ENCODE measurements at places on chromosomes 5 and 9.

DNA sequence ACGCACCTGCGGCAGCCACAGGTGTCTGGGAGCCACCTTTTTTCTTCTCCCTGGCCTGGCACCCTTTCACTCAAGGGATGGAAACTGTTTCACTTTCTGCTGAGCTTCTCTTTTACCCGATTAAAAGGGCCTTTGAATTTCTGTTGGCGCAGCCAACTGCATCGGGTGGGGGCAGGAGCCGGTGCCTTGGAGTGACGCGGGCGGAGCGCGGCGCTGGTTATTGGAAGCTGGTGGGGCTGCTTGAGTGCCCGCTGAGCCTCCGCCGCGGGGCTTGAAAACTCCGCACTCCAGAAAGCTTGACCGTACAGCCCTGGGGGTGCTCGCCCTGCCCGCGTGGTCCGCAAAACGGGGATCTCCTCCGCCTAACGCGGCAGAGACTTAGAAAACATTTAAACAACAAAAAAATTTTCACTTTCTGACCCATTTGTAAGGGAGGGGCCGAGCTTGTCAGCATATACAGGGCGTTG, 52.0 kb upstream of the TJP2 start:
- no peak for DNase-seq

DNA sequence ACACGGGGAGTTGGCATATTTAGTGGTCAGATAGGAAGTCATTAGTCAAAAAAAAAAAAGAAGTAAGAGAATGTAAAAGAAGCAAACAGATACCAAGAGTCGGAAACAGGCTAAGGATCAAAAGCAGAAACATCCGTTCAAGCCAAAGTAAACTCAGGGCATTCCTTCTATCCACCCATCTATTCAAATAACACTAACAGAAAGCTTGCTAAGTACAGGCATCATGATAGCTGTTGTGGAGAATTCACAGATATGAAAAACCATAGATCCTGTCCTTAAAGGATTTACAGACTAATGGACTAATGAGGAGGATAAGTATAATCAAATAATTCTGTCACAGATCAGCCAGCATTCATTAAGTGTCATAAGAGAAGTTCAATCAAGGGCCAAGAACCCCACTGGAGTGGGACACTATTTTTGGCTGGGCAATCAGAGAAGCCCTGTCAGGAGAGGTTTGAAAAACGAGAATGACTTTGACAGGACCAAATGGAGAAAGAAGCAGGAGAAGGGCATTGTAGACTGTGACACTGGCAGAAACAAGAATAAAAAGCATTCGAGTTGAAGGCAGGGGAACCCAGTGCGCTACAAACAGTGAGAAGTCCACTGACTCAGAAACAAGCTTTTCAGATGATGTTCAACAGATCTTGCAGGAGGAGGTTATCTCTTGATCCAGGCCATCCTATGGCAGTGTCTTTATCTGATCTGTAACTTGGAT, 154.2 kb upstream of the TSLP start:
- no peak for DNase-seq

DNA sequence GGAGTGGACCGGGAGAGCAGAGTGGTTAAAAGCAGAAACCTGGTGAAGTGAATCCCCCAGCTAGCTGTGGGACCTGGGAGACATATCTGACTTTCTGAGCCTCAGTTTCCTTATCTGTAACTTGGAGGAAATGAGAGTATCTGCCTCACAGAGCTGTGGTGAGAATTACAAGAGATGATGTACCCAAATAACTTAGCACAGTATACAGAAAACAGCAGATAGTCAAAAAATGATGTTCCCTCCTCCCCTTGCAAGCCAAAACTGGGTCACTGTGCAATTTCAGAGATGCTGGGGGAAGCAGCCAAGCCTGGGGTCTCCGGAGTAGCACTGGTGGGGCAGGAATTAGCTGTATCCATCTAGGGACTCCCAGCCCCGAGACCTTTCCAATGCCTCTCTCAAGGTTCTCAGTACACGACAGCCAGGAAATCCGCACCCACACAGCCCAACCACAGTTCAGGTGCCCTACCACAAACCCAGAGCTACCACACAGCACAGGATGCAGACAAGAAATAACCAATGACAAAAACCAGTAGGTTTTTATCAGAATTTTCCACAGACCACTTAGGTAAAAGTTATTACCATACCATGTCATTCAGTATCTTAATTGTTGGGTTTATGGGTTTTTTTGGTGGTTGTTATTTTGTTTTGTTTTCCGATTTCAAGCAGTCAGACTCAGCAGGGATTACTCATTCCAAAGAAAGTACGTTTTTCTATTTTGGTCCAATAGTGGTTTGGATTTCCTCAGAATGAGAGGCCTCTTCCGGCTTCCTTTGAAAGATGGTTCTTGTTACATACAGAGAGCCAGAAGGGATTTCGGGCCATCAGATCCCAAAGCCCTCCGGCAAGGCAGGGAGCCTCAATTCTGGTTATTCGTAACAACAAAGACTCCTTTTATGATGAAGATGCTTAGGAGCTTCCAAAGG, 4.9 kb upstream of the HRH2 start:
- DNase-seq = peak; percentile 18

DNA sequence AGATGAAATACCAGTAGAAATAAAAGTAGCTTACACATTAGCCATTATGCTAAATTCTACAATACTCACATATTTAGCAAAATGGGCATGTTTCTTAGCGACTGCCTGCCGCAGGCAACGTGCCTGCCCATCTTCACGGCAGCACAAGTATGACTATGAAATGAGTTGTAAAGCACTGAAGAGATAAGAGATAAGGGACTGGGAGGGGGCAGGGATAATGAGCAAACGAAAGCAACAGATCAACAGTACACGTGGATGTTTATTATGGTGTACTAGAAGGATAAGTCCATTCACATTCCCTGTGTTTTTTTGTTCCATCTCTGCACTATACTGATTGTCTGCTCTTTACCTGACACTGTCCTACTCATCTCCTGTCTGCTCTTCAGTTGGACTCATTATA, 44.1 kb upstream of the KCNN2 start:
- DNase-seq = no peak

DNA sequence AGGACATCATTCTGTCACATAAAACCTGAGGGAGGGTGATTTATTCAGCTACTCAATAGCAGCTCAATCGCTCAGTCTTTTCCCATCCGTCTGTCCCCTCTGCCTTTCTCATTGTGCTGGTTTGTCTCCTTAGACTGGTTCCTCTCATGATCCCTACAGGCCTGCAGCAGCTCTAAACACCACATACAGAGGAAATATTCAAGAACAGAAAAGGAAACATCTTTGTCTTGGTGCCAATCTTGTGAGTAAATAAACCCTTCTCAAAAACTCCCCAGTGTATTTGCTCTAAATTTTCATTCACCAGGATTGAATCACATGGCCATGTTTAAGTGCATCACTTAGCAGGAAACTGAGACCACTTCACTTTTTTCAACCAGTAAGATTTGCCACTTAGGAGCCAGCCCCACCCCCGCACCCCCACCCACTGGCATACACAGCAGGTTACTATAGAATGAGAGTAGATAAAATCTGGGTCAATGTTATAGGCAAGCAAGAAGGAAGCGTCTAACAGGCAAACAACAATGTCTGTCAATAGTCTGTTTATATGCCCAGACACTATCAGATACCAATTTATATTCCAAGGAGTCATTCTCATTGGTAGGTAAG, 895.5 kb upstream of the DMAC1 start:
- DNase-seq = no peak

- DNase-seq = no peak
Measured at GRCh38 chr5:17004441-17005106, 68.5 kb upstream of the MYO10 start.

DNA sequence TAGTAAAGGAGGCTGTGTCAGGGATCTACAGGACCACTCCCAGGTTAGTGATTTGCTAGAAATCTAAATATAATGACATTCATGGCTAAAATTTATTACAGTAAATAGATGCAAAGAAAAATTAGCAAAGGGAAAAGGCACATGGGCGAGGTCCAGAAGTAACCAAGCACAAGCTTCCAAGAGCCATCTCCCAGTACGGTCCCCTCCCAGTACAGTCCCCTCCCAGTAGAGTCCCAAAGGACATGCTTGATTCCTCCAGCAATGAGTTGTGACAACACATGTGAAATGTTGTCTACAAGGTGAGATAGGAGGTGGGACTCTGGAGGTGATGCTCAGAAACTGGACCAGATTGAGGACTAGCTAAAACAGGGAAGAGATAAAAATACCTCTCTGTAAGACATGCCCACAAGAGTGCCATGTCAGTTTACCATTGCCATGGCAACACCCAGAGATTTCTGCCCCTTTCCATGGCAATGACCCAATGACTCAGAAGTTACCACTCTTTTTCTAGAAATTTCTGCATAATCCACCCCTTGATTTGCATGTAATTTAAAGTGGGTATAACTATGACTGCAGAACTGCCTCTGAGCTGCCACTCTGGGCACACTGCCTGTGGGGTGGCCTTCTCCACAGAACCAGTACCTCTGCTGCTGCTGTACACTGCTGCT, 27.9 kb upstream of the CEMIP2 start:
- no peak for DNase-seq

- DNase-seq = no peak
Measured at GRCh38 chr5:16726538-16726946, 109.7 kb upstream of the RETREG1 start.

DNA sequence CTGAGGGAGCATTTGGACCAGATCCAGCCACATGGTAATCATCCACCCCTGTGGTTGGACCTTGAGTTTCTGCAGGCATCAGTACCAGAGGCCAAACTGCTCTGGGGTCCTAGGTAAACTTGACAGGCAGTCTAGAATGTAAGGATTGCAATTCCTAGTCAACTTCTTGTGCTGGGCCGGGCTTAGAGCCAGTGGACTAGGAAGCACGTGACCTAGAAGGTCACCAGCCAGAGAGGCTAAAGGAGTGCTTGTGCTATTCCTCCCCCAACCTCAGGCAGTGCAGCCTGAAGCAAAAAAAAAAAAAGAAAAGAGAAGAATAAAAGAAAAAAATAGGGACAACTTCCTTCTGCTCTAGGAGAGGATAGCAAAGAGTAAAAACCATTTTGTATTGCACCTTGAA, 406.2 kb upstream of the FTMT start:
- DNase-seq = no peak

- no peak for DNase-seq
Measured at GRCh38 chr5:1063661-1064382, 48.0 kb downstream of the SLC12A7 start.

GRCh38 chr9:21681641-21682040, 120.8 kb upstream of the MTAP start:
- peak; percentile 85 for DNase-seq

DNA sequence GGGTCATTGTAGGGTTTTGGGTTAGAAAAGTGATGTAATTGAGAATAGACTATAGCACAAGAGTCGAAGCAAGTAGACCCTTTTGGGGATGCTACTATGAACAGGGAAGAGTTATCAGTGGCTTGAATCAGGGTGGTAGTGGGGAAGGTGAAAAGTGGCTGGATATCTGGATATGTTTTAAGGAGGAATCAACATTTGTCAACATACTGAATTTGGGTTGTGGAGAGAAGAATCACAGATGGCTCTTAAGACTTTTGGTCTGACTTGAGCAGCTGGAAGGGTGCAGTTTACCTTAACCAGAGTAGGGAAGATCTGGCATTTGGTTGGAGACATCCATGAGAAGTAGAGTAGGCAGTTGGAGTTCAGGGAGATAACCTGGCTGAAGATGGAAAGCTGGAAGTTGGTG, 38.5 kb upstream of the FCHO2 start:
- DNase-seq = no peak

DNA sequence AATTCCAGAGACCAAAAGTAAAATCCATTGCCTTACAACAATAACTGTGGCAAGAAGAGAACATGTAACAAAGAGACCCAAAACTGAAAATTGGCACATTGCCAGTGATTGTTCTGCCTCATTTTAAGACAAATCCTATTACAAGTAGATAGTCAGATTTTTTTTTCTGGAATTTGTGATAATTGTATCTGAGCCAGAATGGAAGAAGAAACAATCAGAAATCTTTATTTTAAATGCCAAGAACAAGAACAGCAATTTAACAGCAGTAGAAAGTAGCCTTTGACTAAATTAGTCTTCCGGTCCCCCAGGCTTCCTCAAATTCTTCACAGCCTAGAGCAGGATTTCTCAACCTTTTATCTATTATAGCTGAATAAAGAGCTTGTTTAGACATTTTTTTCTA, 106.7 kb upstream of the PTPN3 start:
- no peak for DNase-seq

DNA sequence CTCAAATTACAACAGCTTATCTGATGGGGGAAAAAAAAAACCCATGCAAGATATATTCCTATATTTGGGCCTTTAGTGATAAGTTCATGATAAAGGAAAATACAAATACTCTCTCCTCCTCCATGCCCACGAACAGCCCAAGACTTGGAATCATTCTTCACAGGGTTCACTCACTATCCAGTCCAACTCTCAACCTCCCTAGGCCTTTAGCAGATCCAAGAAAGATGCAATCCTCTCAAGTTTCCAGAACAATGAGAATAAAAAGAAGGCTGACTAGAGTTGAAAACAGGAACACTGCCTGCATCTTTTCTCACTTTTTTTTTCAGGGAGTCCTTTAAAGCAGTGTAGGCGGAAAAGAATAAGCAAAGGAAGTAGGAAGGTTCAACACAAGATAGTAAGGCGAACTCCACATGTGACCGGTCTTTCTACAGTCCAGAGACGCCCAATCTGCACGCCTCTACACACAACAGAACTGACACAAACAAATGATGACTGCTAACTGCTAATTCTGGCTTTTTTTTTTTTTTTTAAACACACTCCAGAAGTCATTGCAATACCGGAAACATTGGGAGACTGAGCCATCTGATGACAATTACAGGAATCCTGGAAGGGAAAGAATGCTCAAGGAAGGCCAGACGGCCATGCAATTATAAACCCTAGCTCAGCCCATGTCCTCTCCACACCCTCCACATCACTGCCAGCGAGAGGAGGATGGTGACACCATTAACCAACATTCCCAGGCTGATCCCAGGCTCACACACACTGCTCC, 75.4 kb downstream of the BNC2 start:
- DNase-seq = peak; percentile 73

- DNase-seq = no peak
Measured at GRCh38 chr9:30519166-30519565, 1865.3 kb upstream of the ACO1 start.

DNA sequence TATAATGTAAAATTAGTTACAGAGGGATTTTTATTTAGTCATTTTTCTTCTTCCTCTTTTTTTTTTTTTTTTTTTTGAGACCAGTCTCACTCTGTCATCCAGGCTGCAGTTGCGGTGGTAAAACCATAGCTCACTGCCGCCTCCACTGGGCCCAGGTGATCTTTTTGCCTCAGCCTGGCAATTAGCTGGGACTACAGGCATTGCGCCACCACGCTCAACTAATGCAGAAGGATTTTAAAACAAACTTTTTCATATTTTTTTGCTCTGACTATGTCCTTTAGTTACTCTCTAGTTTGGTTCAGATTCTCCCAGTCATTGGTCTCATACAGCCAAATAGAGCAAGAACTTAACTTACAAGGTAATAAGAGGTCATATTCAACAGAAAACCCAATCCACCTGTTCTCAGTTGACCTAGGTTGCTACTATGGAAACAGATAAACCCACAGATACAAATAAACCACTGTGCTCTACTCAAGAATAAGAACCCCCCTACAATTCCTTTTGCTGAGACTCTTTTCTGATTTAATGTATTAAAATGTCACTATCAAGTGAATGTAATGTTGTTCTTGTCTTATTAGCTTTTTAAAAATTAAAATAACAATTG, 50.1 kb upstream of the TTC39B start:
- no peak for DNase-seq

Data from HS-5 (cell line).